NB4 (cell line): ENCODE measurements at places on chromosomes 13 and 19.

DNA sequence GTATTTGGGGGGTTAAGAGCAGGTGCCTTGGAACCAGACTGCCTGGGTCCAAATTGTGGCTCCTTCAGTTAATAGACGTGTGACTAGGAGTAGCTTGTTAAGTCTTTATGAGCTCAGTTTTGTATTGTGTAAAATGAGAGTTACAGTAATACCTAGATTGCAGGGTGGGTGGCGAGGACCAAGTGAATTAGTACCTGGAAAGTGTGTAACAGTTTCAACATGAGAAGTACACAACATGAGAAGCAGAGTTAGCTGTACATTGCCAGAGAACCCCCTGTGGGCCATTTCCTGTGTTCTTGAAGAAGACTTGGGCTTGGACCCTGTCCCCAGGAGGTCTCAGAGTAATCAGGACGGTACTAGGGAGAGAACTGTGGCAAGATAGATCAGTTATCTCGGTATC lies 36.8 kb downstream of the PPP2R1A start:
- DNase-seq, result no peak

- DNase-seq, result no peak
These were observed 443 bp downstream of the TBXA2R start for GRCh38 chr19:3606174-3606689.

DNA sequence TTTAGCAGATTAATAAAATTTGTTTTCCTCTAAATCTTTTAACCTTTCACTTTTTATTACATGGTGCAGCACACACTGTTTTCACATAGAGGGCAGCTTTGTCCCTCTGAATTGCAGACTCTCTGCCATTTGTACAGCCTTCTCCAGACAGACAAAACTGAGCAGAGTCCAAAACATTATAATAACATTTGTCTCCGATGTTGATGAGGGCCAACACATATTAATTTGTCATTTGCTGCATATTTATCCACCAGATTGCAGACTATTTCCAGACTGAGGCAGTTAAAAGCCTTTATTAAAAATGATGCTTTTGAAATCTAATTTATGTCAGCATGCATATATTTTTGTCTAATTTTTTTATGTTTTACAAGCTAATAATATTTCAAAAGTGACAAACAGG lies 1251.9 kb upstream of the SLC10A2 start:
- peak; percentile 16 for DNase-seq

- DNase-seq, result peak; percentile 33
These were observed at the start of gene CELF5 for GRCh38 chr19:3224346-3225168. Gene CELF5, plus strand, starts transcription at chr19:3224661. Its CDS starts 79 bp downstream, at chr19:3224740.

GRCh38 chr19:13087795-13088537 lies 14.7 kb downstream of the LYL1 start:
- DNase-seq, result no peak
